ENCODE measurements at places on chromosomes 7 and 10.

DNA sequence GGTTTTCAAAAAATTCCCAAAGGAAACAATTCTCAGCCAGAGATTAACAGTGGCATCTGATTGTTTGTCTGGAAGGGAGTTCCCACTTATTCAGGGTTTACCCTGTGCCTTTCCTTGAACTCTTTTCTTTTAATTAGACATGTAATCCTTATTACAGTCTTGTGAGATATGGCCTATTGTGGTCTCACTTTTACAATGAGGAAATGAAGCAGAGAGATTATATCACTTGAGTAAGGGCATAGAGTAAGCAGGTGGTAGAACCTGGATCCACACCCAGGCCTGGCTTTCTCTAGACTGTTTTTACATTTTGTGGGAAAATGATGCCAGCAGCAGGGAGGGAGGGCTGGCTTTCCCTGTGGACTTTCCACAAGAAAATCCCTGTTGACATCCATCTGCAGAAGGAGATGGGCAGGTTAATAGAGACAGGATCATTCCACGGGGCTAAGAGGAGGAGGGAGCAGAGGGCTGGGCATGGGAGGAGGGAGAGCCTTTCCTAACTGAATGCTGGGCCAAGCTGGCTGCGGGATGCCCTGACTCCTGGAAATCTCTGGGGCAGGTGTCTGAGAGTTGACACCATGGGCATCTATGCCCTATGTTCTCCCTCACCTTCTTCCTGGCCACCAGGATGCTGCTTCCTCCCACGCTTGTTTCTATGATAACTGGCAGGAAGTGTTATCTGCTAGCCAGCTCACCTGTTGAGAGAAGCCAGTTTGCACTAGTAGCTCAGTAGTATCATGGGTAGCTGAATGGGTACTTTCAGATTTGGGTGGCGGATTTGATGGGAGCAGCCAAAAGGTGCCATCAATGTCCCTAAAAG lies 28.7 kb upstream of the ARHGAP22 start:
- peak; percentile 33 for DNase-seq

DNA sequence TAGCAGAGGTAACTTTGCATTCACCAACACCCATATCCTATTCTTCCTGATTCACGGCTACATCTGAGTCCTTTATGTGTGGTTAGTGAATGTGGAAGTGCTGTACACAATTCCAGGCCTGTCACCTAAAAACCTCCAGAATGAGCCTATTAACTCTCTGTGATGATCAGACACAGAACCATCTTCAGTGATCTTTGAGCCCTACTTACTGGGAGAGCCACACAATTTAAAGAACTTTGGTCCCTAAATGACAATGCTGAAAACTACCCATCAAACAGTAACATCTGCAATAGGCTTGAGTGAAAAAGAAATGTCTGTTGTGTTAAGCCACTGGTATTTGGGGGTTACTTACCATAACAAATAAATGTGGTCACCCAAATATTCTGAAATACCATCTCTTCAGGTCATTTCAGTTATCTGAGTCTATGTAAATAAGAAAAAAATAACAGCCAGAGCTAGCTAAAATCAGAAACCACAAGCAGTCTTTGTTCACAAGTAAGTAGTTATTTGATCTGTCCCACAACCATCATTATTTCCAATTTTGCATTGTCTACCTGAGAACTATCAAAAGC lies 145.7 kb downstream of the HGF start:
- no peak for DNase-seq

- peak; percentile 79 for DNase-seq
These were observed 342.7 kb upstream of the KLF6 start for GRCh38 chr10:4127518-4128315.

DNA sequence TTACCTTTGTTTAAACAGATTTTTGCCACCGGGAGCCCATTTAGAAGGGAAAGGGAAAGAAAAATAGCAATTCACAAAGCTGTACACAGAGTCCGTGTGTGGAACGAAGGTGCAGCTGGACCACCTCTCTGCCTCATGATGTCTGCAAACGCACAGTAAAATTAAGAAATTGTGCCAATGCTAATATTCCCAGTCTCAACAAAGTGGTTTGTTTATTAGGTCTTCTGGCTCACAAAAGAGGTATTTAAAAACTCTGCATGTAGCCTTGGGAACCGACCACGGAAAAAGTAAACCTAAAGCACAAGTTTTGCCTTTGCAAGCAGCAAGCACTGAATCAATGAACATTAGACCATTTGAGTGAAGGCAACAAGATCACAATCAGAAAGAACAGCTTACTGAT lies 57.7 kb downstream of the CREB3L2 start:
- no peak for DNase-seq
